ENCODE measurements at places on chromosomes 2 and 18.

GRCh38 chr2:235495373-235496238 is 1.8 kb downstream of the AGAP1 start:
- no peak for DNase-seq

DNA sequence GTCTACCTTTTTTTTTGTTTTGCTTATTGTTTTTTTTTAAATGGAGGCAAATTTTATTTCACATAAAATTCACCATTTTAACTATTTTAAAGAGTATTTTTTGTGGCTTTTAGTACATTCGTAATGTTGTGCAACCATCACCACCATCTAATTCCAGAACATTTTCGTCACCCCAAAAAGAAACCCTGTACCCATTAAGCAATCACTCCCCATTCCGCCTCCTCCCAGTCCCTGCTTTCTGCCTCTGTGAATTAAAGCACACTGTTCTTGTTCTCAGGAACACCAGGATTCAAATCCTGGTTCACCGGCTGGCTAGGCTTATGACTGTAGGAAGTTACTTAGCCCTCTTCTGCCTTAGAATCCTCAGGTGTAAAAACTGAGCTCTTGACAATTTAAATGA is 36.9 kb upstream of the EPAS1 start:
- DNase-seq = no peak

DNA sequence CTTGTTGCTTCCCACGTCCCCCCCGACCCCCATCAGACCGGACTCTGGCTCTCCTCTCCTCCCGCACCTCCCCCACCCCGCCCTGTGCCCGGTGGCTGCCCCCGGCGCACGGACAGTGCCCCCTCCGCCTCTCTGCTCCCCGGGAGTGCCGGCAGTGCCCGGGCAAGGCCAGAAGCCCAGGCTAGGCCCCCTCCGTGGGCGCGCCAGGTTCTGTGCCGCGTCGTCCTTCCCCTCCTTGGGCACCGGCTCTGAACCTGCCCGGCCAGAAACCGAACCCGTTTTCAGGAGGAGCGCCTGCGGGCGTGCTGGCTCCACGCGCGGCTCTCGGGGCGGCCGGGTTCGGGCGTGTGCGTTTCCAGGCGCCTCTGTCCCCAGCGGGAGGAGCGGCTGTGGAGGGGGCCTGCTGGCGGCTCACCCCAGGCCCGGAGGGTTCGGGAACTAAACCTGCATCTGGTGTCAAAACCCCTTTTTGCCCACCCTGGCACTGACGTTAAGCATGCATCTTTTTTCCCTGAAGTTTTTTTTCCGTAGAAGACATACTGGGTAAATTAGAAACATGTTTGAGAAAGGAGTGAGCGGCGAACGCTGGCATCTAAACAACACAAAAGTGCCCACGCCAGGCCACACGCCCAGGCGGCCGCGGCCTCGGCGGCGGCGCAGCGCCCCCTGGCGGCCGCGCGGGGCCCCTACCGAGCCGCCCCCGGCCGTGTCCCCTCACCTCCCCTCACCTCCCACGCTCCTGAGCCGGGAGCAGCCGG is 123.9 kb upstream of the SLC1A4 start:
- peak; percentile 41 for DNase-seq

DNA sequence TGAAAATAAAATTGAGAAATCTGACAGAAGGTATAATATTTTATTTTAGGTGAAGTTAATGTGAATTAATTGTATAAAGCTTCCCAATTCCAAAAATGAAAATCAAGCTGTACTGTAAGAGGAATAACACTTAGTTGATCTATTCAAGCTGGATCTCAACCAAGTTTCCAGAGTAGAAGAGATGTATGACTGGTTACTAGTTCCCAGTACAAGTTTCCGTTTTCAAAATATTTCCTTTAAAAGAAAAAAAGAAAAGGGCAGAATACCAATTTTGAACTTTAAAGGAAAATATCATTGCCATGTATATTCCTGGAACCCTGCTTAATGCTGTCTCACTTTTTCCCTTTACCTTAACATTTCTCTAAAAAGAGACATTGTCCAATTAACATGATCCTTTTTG is 308.5 kb downstream of the IRS1 start:
- no peak for DNase-seq

DNA sequence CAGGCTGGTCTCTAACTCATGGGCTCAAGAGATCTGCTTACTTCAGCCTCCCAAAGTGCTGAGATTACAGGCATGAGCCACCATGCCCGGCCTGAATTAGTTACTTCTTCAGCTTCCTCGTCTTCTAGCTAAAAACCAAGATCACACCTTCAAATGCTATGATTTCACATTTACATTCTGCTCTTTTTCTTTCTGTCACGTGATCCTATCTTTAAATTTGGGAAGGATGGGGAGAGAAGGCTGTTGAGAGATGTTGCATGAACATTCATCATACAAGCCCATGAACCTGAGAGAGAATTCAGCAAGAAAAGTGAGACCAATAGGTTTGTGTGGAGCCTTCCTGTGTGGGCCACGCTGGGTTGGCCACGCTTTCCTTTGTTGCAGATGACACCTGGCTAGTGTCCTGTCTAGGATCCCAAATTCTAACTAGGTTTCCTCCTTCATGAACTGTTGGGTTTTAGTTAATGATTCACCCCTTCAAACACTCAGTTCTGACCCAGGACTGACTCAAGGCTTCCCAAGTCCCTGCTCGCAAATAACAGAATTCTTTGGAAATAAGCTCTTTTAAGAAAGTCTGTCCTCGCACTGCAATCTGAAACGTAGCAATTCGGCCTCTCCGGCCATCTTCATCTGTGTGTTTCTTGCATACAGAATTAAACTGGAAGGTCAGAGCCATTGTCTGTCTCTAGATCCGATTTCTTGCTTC is 57.3 kb upstream of the CREB1 start:
- DNase-seq = no peak
